ENCODE measurements at places on chromosomes 5 and 9.

DNA sequence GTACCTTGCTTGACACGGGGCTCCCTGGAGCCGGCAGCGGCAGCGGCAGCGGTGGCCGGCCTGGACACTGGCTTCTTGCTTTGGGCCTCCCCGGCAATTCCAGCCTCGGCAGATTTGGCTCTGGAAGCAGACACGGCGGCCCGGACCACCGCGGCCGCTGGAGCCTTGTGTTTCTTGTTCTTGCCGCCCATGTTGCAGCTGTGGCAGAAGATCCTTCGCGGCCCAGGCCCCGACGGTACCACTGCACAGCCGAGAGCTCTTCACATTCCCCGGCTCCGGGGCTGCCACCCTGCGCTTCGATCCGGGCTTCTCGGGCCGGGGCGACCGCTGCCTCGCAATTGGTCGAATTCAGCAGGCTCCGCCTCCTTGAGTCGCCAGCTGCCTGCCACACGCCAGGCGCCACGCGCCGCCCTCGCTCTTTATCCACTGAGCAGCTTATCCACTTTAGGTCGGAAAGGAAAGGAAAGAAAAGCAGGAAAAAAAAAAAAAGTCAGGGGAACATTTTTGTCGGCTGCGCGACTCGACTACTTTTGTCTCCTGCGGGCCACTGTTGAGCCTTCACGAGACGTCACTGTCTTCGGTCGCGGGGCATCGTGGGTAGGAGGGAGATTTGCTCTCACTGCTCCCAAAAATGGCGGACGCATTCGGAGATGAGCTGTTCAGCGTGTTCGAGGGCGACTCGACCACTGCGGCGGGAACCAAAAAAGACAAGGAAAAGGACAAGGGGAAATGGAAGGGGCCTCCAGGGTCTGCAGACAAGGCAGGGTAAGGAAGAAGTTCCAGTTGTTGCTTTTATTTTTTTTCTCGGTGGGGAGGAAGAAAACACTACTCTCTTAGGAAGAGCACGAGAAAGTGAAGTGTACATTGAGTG, at the start of the genes DHX29 and MTREX:
Gene DHX29 (minus strand): TSS at position 312 of the 871 bp plus-strand sequence. CDS start 121 bp downstream, at position 191.
Gene MTREX (plus strand): TSS at position 607 of the 871 bp plus-strand sequence. CDS start 25 bp downstream, at position 632.
- peak; percentile 85 for DNase-seq

GRCh38 chr5:157558041-157558595, 17.5 kb downstream of the ADAM19 start:
- no peak for DNase-seq

DNA sequence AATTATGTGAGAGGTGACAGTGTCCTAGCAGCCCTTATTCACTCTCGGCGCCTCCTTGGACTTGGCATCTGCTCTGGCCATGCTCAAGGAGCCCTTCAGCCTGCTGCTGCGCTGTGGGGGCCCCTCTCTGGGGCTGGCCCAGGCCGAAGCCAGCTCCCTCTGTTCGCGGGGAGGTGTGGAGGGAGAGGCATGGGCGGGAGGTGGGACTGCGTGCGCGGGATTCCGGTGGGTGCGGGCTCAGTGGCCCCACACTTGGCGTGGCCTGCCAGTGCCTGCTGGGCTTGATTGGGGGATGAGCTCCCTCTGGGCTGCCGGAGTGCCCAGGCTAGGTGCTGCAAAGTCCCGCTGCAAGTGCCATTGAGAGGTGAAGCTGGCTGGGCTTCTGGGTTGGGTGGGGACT, 12.9 kb upstream of the DMRTA1 start:
- no peak for DNase-seq

GRCh38 chr5:18944771-18945170, 1043.2 kb downstream of the CDH18 start:
- no peak for DNase-seq

DNA sequence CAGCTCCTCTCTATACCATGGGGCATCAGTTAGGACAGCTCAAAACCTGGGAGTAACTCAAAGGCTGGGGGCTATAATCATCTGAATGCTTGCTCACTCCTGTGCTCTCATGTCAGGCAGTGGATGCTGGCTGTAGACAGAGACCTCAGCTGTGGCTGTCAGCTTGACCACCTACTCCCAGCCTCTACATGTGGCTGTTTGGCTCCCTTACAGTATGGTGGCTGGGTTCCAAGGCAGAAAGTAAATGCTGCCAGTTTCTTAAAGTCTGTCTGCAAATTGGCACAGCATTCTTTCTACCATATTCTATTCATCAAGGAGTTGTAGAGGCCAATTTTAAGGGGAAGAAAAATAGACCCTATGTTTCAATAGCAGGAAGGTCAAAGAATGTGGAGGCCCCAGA, 66.9 kb downstream of the TMC1 start:
- DNase-seq, result no peak

DNA sequence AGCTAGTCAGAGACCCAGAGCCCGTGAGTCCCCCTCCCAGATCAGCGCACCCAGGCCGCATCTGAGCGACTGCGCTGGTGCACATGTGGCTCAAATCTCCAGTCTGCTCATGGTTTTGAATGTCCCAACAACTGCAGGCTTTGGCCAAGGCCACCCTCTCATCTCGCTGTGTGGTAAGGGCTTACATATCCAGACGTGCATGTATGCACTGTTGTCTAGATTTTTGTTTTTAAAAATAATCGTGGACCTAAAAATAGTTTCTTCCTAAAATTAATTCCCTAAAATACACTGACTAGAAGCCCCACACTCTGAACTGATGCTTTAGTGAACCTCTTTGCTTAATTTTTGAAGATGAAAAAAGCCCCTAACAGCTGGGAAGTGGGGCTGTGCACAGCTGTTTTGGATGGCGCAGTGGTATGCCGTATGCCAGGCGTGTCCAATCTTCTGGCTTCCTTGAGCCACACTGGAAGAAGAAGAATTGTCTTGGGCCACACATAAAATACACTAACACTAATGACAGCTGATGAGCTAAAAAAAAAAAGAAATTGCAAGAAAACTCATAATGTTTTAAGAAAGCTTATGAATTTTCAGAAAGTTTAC, 143.0 kb upstream of the LHFPL2 start:
- no peak for DNase-seq

DNA sequence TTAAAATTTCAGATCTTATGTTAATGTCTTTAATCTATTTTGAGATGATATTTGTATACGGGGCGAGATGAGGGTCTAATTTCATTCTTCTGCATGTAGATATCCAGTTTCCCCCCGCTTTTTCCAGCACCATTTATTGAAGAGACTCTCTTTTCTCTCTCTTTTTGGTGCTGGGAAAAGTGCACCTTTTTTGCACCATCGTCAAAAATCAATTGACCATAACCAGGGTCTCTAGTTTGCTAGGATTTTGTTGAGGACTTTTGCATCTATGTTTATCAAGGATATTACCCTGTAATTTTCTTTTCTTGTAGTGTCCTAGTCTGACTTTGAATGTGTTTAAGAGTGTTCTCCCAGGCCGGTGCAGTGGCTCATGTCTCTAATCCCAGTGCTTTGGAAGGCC, 93.3 kb downstream of the STX17 start:
- DNase-seq, result no peak

GRCh38 chr5:134552301-134552700, 26.8 kb downstream of the JADE2 start:
- DNase-seq, result no peak

- no peak for DNase-seq
These were observed 589.5 kb downstream of the GABRG2 start for GRCh38 chr5:162657076-162657475.
